ENCODE measurements at places on chromosomes 7 and 10.

DNA sequence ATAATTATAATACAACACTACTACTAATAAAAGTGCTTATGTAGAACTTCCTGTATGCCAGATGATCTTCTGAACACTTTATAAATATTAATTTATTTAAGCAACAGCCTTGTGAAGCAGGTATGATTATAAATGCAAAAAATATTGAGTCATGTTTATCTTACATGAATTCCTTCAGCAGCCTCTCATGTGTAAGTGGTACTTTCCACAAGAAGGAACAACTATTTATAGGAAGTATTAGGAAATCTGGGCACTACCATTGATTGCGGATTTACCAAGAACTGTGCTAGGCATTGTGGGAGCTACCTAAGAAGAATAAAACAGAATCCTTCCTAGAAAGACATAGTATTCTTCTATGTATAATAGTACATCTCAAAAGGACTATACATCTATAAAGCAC is 10.7 kb upstream of the STEAP4 start:
- no peak for DNase-seq

DNA sequence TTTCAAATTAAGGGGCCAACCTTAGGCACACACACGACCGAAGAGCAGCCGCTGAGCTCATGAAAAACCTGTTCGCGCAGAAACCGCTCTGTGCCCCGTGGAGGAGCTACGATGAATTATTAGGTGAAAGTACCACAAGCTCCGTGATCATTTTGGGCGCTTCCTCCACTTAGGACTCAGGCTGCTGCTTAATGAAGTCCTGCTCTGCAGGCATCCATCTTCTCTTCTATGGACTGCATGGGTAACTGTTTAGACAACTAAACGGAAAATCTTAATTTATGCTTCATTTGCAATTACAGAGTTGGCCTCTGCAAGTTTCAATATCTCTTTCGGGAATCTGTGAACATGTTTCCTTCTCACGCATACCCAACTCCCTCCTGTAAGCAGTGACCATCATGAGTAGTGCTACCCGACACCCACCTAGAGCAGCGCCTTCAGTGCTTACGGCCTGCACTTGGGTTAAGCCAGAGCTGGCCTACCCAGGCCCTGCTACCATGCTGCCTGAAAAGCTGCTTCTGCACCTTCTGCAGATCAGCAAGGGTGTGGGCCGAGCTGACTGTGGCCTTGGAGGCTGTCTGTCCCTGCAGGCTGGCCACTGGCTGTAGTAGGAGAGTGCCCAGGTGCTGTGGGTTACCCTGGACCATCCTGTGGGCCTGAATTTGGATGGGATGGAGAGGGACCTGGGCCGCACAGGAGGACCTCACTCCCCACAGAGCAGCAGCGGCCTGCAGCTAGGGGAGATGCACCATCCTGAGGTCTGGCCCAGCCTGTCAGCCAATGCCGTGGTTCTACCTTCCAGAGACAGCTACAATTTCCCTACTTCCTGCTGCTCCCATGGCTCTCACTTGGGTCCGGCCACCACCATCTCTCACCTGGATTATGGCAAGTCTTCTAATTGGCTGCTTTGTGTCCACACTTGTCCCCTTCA is 36.0 kb downstream of the GNA12 start:
- DNase-seq = no peak

- DNase-seq = peak; percentile 53
These were observed 5.9 kb downstream of the KCP start for GRCh38 chr7:128904381-128905197.

- DNase-seq = no peak
These were observed 18.4 kb downstream of the PPP1R17 start for GRCh38 chr7:31705377-31705776.

DNA sequence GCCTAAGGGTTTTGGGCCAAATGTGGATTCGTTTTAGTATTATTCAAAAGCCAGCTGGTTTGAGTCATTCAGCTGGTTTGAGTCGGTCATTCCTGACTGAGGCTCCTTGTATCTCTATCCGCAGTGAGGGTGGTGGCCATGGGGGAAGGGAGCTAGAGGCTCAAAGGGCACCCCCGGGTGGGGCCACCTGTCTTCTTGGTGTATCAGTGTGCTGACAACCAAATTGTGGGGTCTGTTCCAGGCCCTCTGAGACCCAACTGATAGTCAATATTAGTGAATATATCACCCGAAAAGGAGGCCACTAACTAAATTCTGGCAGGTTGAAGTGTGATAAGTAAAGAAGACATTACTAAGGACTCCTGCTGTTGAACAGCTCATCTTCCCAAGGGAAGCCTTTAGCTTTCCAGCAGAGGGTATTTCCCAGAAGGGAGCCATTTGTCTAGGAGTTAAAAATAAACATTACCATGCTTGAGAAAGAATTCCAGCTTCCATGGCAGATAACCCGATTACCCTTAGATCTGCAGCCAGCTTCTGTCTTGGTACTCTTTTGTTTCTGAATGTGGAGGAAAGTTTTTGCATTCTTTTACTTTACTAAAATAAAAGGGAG is 29.9 kb upstream of the DDX50 start:
- no peak for DNase-seq

DNA sequence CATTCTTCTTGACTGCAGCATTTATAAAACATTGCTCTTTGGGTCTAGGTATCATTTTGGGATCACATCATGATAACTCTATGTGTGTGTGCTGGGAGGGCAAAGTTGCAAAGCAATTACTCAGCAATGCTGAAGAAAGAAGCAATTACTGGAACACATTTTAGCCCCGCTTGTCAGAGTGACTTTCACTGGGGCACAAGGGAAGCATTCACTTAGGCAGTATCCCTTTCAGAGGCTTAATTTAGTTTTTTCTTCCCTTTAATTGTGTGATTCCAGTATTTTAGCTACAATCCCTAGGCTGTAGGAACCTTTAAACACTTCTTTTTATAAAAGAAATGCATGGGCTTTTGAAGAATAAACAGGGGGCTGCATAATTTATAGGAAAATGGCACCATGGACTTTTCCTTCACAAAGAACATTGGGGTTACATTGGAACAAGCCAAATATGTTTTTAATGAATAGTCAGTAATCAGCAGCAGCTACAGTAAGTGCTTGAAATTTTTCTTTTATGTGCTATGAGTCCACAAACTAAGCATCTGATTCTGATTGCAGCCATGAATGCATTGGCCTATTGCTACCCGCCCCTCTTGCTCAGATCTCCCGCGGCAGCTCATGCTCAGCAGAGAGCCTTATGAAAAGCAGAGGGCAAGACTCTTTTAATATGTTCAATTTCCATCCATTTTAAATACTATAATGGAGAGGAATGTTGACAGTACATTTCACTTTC is 51.2 kb upstream of the NXPH1 start:
- no peak for DNase-seq
